ENCODE measurements at places on chromosomes 12 and 14. TPM values are rescaled to one million over a fixed set of nuclear protein-coding genes. Genes with fewer than 3 reads are reported as not detected.
A peak's percentile ranks its signal among the peaks of the same experiment; 100 is the strongest.

Gene ASCL1
- not detected for total RNA-seq

Gene NANOG
- not detected for total RNA-seq

Gene CCDC88C
- total RNA-seq = not detected

Gene RDH5
- 0.22 TPM for total RNA-seq

Gene RASSF9
- not detected for total RNA-seq

Gene IL23A
- total RNA-seq = not detected

Gene MAX
- 24.6 TPM for total RNA-seq

- DNase-seq = no peak
Observed at GRCh38 chr14:88950069-88950468, 125.6 kb downstream of the TTC8 start.

DNA sequence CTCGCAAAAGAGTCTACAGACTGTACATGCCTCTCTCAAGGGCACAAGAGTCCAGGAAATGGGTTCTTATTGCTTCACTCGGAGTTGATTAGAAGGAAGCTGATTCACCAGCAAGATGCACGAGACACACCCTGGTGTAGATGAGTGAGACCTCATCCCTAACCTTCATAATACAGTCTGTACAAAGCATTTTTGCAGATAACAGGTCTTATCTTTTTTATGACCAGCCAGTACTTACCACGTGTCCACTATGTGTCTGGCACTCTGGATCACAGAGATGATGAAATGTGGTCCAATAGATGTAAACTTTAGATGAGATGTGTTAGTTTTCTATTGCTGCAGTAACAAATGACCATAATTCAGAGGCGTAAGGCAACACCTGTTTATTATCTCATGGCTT, 53.4 kb upstream of the PWP1 start:
- DNase-seq = no peak

GRCh38 chr14:79829405-79830166, 381.7 kb downstream of the DIO2 start:
- no peak for DNase-seq

DNA sequence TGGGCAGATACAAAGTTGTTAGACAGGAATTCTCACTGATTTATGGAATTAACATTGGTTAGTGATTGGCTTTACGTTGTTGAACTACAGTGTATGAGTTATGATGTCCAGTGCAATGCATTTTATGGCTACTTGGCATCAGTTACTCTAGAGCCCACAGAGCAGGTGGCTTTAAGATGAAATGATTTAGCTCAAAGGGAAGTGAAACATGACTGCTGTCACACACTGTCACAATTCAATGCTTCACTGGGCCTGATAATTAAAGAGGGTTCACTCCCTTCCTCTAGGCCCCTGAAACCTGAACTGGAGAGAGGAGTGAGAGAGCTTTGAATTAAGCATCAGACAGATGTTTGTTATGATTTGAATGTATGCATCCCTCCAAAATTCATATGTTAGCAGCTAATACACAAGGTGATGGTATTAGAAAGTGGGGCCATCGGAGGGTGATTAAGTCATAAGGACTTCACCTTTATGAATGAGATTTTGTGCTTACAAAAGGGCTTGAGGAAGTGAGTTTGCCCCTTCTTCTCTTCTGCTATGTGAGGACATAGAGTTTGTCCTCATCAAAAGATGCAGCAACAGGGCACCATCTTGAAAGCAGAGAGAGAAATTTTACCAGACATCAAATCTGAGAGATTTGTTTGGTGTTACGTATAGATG, 175.8 kb upstream of the GRIN2B start:
- DNase-seq = no peak

GRCh38 chr14:77022236-77022852, 6.2 kb downstream of the IRF2BPL start:
- DNase-seq = no peak

- no peak for DNase-seq
Observed at GRCh38 chr12:40058721-40059190, 47.1 kb downstream of the SLC2A13 start.

- peak; percentile 81 for DNase-seq
Observed at GRCh38 chr12:121060149-121061001, 21.3 kb upstream of the OASL start.

DNA sequence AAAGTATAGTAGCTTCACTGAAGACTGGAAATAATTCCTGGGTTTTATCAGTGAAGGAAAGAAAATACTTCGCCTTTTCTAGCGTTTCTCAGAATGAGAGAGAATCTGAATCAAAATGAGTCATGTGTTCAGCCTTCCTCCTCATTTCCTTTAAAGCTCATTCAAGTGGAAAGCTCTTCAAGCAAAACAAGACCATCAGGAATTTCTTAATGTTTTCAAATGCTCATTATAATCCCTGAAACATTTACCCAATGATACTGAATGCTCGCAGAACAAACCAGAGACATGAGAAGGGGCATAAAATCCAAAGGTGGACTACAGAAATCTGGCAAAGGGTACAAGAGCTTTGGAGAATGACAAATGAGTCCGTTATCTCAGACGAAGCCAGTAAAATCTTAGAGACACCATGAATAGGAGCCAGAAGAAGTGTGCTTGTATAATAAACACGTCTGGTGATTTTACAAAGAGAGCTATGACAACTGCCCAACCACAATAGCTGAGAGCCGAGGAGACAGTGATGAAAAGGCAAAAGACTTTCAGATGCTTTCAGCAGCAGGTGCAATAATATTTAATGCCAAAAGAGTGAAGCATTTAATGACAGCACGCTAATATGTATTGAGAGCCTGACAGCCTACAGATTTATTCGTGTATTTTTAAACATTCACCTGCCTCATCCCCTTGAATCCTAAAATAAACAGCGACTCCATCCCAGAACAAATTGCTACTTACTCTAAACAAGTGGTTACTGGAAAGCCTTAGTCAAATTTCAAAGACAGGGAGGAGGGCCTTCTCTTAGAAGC, 19.0 kb downstream of the SPRING1 start:
- DNase-seq = no peak

DNA sequence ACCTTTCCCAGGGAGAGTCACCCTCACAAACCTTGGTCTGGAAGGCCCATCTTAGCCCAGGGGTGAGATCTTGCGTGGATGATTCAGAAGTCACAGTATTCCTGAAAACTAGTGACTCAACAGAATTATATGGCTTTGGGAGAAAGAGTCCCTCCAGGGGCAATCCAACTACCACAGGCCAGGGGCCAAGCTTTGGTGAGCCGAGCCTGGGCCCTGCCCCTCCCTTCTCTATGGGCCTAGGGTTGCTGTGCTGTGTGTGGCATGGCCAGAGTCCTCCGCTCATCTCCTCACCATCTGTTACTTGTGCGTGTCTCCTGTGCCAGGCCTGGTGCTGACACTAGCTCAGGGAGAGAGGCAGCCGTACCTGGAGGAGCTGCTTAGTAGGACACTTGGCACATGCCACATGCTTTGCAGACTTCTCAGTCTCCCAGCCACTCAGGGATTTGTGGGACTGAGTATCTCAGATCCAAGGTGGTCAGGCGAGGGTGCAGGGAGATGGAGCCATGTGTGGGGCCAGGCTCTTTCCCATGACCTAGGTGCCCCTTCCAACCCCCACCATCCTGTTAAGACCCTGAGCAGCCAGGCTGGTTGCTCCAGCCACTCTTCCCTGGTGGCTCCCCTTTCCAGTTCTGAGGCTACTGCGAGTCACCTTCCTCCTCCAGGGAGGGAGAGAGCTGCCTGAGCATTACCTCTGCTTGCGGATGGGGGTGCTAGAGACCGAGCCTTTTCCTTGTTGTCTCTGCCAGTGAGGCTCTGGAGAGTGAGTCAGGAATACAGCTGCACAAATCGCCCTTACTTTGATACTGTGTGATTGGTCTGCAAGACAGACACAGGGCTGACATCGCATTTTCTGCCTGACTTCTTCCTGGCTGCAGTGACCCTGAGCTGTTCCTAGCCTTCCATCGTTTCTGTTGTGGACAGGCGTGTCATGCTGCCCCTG, 94.1 kb downstream of the SLC25A47 start:
- DNase-seq = peak; percentile 81

DNA sequence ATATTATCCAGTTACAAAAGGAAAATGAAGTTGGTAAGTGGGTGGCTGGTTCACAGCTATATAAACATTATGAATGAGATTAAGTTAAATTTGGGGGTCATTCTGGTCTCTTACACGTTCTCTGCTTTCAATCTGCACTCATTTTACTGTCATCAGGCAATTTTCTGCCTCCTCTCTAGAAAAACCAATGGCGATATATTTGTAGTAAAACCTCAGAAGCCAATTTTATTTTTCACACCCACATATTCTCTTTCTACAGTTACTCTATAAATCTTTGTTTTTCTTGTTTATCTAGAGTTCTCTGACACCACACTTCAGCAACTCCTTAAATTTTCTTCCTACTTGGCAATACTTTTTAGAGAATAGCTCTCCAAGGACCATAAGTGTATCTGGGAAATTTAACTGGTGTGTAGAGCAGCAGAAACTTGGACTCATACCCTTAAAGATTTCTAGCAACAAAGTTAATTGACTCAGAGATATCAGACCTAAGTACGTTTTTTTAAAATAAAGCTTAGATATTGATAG, 926.9 kb downstream of the TMTC2 start:
- no peak for DNase-seq

GRCh38 chr14:32225378-32225920, 22.4 kb upstream of the RNU6-8 start:
- no peak for DNase-seq

DNA sequence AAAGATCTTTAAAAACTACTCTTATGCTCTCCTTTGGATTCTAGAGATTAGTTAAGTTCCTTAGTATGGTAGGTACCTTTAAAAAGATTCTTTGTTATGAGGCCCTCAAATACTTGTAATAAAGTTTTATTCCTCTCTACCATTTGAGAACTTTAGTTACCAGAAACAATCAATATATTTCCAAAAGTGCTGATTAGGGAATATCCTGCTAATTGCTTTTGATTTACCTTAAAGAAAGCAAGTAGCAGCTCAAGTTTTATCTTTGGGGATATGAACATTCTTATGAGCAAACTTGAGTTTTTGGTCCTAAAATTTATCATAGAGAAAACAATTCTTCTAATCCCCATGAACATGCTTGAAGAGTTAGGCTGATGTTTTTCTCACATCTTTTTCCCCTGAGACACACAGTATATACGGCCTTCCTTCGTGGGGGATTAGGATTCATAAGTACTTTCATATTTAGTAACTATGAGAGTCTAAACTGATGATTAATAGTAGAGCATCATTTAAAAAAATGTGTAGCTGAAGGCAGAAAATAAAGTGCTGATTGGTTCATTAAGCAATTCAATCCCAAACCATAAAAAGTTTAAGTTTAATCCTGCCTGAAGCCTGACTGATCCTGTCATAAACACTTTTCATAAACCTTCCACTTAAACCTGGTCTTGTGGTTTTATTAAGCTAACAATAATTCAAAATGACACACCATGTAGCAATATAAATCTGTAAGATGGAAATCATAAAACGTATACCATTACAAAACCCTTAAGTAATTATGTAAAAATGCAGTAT, 380.5 kb upstream of the FBXO33 start:
- no peak for DNase-seq

DNA sequence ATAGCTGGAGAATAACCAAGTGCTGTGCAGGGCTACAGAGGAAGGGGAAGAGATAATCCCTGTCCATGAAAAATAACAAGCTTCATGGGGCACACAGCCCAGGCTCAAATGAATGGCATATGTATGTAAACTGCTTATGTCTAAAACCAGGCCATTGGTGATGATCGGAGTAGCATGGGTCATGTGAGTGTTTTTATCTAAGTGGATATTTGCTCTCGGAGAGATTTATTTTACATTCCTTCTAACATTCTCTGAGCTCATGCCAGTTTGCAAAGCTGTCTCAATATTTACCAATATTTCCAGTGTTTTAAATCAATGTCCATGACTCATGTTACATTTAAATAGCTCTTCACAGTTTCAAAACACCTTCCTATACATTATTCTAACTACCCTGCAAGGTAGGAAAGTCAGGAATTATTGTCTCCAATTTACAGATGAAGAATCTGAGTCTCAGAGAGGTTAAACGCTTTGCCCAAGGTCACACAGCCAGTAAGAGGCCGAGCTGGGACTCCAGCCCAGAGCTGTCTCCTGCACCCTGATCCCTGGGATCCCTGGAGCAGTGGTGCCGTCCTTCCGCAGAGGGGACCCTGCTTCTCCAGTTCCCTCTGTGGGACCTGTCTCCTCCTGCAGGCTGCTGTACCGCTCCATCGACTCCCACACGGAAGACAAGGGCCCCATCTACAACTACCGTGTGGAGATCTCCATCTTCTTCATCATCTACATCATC, 186.7 kb upstream of the FKBP4 start:
- DNase-seq = no peak

DNA sequence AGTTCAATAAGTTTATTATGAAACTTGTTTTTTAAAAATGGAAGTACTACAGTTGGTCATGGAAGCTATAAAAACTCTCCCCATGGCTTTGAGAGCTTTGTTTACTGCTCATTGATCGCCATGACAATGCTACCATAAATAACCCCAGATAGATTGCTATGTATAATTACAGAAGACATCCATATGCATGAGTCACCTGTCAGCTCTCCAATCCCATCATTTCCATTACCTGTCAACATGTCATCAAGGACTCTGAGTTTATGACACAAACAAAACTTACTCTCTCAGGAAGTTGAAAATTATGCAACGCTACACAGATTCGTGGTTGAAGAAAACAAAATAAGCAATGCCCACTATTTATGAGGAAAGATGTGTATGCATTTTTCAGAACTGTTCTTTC, 144.4 kb downstream of the SEC23A start:
- DNase-seq = no peak

DNA sequence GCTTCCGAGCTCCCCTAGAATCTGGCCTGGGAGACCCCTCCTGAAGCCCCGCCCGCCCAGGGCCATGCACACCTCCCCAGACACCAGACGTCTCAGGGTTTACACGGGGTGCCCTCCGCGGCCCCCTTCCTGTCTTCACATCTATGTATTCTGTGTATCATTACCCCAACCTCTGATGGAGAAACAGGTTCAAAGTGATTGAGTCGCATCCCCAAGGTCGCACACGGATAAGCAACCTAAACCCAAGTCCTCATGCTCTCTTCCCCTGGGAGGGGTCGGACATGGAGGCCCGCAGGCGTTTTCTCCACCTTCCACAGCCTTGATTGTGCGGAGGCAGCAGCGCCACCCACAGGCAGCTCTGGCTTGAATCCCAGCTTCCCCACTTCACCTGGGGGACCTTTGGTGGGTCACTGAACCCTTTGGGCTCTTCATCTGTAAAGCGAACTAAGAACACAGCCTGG, 237.3 kb downstream of the BCL11B start:
- DNase-seq = no peak

Data from SJSA1 (cell line).